ENCODE measurements at places on chromosomes 11 and 22.

DNA sequence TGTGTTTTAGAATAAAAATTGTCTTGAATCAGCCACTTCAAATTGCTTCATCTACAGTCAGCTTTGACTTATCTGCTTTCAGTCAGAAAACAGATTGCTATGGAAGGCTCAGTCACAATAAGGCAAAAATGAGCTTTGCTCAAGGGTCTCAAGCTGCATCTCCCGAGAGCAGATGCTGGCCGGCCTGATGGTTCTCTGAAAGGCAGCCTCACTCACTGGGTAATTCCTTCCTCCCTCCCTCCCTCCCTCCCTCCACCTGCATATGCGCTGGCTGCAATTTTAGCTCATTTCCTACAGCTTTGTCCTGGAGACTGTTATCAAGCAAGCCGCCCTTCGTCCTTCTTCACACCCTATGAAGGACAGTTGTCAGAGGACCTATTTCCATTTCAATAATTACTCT lies 1.6 kb upstream of the IZUMO1R start:
- DNase-seq, result no peak

- DNase-seq, result peak; percentile 21
Observed at GRCh38 chr11:22670830-22671229, 4.4 kb downstream of the GAS2 start.

GRCh38 chr11:3119141-3119821 lies 45.8 kb downstream of the OSBPL5 start:
- no peak for DNase-seq

- no peak for DNase-seq
Observed at GRCh38 chr11:72333661-72334060, 89.7 kb upstream of the PHOX2A start.

DNA sequence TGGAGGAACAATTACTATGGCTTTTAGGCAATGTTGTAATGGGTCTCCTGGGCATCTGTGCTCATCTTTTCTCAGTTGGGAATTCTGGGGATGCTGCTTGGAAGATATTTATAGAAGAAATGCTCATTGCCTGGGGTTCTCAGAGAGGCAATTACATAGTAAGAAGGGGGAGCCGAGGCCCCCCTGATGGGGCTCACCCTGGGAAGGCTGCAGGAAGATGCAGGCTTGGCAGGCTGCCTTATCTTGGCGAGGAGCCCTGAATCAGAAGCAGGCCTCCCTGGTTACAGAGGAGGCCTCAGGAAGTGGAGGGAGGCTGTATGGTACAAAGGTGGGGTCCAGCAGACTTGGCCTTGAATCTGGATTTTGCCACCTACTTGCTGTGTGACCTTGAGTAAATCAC lies 60.6 kb upstream of the CRYBB3 start:
- DNase-seq, result no peak

GRCh38 chr22:36911887-36912661 lies 1.4 kb upstream of the CSF2RB start:
- DNase-seq, result no peak

DNA sequence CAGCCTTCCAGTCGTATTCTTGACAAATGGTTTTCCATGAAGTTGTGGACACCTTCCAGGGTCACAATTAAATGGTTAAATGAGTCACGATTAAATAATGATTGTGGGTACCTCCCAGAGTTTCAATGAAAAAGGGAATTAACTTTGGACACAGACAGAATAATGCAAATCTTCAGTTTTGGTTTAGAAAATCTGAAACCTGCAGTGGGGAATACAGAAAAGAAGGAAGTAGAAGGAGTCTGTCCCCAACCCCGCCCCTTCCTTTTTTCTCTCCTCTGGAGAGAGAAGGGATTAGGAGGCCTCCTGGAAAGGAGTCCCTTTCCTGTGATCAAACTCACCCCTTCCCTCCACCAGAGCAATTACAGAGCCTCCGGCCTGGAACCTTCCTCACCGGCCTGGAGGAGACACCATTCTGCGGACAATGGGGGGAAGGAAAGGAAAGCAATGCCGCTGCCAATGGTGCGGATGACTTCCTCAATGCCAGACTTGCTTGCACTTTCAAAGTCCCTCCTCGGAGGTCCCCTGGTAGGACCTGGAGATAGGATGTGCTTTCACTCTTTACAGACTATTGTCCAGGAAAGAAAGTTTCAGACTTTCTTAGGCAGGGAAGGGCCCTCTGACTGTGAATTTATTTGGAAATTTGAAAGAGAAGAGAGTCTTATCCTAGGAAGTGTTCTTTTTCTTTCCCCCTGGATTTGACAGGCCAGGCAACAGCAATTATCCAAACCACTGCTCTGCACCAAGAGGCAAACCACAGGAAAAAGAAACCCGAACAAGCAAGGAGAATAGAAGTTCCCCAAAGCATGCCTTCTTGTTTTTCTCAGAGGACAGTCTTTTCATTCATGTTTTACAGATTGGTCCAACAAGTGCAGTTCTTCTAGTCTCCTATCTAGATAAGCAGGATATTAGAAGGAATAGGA lies 86.8 kb downstream of the PTPRJ start:
- no peak for DNase-seq

DNA sequence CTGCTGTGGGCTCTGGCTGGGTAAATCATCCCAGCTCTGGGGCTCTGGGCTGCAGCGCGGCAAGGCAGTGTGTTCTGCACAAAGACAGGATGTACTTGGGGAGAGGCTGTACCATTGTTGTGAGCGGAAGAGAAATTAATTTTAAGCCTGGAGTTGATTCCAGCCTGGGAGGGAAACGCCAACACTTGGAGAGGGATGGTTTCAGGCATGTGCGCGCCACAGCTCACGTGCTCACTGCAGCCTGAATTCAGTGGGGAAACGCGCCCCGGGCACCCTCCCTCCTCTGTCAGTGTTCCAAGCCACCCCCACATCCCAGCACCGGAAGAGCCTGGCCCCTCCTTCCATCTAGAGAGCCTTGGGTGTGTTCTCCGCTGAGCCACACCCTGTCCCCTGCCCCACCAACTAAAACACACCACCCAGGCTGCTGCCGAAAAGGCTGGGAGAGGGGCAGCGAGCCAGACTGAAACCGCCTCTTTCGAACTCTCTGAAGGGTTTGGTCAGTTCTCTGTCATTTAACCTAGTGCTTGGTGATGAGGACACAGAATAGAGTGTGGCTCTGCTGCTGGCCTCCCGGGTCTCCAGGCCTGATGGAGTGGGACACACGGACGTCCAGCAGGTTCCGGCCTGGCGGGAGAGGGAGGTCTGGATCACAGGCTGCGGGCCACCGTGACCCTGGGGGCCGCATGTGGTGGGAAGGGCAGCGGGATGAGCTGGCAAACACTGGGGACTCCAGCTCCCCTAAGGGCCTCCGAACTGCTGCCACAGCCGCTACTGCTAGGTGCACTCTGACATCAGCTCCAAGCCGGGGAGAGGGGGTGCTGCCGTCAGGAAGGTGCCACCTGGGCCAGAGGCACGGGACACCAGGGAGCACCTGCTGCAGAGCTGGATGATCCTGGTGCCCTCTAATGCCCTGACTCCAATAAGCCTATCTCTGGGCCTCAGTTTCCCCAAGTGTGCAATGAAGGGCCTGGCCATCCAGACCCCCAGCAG lies 230.8 kb downstream of the CTTN start:
- no peak for DNase-seq

DNA sequence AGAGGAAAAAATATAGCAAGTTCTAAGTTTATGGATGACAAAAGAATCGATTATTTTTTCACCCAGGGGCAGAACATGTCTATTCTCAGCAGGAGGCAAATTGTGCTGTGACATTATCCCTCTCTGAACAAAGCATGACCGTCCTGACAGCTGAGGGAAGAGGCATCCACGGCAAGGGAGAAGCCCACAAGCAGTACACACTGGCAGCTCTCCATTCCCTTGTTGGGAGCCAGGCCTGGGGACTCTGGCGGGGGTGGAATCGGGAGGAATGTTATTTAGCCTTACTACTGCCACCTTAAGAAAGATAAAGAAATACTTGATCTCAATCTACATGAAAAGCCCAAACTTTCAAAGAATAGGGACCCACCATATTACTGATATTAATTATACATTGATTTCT lies 3.4 kb downstream of the KIRREL3 start:
- no peak for DNase-seq

GRCh38 chr11:83845797-83846196 lies 559.6 kb upstream of the CCDC90B start:
- no peak for DNase-seq

- DNase-seq, result no peak
Observed at GRCh38 chr22:46942799-46943785, 180.6 kb downstream of the TBC1D22A start.

- DNase-seq, result no peak
Observed at GRCh38 chr11:131710511-131710910, 340.1 kb downstream of the NTM start.

GRCh38 chr11:119676461-119677020 lies 52.5 kb downstream of the NECTIN1 start:
- no peak for DNase-seq

- DNase-seq, result peak; percentile 72
Observed at GRCh38 chr22:26398741-26399153, 30.3 kb upstream of the ASPHD2 start.

DNA sequence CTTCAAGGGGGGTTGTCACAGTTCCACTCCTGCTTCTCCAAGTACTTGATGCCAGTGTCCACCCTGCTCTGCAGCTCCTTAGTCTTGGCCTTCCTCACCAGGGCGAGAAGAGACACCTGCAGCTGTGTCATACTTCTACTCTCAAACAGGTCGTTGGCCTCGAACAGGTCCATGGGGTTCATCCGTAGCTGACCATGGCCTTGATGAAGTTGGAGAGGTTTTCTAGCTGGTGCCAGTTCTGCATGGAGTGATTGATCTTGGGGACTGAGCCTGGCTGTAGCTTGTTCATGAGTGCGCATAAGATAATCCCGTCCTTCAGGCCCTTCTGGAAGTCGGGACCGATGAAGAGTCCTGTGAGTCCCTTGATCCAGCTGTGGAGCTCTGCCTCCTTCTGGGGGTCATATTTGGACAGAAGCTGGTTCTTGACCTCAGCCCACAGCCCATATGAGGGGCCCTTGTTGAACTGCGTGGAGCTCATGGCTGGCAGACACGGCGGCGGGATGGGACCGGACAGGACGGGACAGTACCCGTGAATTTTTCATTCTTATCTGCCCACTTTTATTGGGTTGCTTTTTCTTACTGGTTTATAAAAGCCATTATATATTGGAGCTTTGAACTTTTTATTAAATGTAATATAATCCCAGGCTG lies 33.4 kb upstream of the HORMAD2 start:
- DNase-seq, result no peak

GRCh38 chr11:134674974-134675373 lies 262.9 kb upstream of the B3GAT1 start:
- DNase-seq, result no peak

DNA sequence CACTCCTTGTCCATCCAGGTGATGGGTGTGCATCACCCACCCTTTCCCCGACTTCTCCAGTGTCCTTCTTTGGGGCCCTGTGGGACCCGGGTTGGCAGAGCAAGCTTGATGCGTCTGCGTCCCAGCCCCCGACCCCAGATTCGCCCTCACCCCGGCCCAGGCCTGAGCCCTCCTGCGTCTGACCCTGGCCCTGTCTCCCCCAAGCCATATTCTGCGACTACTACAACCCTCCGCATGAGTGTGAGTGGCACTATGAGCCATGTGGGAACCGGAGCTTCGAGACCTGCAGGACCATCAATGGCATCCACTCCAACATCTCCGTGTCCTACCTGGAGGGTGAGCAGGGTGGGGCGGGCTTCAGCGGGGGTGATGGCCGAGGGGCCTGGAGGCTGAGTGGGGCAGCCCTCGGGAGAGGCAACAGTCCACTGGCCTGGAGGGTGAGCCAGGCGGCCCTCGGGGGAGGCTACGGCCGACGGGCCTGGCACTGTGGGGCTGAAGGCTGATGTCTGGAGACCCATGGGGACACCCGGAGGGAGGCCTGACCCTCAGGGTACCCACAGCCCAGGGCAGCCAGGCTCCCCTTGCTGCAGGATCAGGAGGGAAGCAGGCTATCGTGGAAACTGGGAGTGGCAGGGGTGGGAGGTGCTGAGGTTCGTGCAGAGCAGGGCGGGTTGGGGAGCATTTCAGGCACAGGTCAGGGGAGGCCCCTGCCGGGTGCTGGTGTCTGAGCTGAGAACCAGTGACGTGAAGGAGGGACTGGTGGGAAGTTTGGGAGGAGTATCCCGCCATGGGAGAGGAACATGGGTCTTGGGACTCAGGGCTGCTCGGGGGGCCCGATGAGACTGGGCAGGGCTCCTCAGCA lies 15.3 kb downstream of the MUC2 start:
- no peak for DNase-seq

- DNase-seq, result no peak
Observed at GRCh38 chr11:120011836-120012235, 126.1 kb downstream of the TRIM29 start.

DNA sequence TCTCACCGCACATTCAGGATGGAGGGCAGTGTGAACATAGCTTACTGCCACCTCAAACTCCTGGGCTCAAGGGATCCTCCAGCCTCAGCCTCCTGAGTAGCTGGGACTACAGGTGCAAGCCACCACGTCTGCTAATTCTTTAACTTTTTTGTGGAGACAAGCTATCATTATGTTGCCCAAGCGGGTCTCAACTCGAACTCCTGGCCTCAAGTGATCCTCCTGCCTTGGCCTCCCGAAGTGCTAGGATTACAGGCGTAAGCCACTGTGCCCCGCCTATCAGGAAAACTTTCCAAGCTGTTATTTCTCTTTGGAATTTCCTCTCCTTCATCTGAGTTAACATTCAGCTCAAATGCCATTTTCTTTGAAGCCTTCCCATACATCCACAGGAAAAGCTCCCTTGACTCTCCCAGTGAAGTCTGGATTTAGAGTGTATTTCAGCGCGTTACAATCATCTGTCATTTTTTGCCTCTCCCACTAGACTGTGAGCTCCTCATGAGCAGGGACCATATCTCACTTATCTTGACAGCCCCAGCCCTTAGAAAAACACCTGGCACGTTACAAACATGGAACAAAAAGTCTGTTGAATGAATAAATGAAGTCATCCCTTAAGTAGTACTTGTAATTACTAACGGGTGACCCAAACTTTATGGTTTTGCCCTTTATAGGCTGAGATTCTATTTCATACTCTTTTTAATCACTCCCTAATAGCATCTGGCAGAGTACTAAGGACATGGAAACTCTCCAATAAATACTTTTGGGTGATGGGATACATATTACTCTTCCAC lies 2.2 kb downstream of the MRTFA start:
- DNase-seq, result no peak

DNA sequence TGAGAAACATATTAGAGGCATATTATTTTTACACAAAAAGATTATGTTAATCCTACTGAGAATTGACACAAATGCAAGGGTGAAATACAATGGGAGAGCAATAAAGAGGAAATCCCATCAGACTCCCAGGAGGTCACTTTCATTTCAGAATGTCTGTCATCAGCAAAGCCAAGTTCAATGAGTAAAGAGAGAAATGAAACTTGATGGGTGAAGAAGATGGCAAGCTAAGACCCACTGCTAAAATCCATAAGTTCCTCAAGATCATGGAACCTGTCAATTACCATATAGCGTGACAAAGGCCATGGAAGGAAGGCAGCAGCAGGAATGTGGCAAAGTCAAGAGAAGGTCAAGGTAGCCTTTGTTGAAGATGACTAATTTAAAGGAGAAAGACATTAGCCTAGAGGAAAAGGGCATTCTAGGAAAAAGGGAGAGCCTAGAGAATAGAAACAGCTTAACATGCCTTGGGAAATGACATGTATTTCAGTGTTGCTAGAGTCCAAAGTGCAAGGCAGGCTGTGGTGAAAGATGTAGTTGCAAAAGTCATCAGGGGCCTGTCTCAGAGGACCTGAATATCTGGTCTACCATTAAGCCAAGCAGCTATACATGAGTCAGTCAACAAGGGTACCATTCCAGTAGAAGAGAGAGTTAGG lies 43.1 kb downstream of the FAM168A start:
- no peak for DNase-seq

GRCh38 chr11:101552888-101553287 lies 30.9 kb downstream of the TRPC6 start:
- no peak for DNase-seq

GRCh38 chr22:27993774-27994350 lies 74.8 kb upstream of the PITPNB start:
- no peak for DNase-seq

- DNase-seq, result no peak
Observed at GRCh38 chr11:66176650-66177049, 91.8 kb upstream of the RAB1B start.
